Stimulated activated CD4-positive, alpha-beta T cell treated with anti-CD3 and anti-CD28 coated beads, Interleukin-12 subunit alpha, Interleukin-12 subunit beta, amount 100 ng/mL, for 4 hours (primary cell): ENCODE measurements at places on chromosomes 6 and 20.

DNA sequence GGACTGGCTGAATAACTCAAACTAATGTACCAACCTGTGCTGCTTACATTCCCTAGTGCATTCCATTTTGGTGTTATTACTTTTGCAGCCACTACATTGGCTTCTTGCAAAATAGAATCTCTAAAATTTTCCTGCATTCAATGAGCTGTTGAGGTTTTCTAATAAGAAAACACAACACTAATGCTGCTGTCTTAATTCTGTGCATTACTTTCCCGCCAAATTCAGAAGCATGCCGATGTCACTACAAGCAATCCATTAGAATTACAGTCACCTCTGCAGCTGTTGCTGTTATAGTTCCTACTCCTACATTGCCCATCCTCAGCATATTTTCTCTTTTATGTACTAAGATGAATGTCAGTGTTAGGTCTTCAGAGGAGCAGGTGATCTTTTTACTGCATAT is 359.5 kb downstream of the HACE1 start:
- DNase-seq = no peak

GRCh38 chr6:28982476-28983266 is 22.4 kb downstream of the ZNF311 start:
- no peak for DNase-seq

DNA sequence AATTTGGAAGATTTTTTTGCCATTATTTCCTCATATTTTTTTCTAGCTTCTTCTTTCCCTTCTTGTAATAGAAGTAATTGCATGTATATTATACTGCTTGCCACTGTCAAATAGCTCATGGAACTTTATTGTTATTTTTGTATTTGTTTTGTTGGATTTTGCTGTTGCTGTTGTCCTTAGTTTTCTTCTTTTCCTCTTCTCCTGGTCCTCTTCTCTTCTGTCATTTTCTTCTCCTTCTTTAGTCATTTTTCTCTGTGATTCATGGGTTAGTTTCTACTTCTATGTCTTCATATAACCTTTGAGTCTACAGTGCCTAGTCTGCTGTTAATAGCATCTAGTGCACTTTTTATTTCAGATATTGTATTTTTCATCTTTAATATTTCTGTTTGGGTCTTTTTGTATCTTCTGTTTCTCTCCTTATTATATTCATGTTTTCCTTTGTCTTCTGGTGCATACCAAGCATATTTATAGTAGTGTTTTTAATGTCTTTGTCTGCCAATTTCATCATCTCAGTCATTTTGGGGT is 226.2 kb downstream of the HIVEP2 start:
- no peak for DNase-seq

GRCh38 chr6:143213859-143214376 is 153.2 kb downstream of the AIG1 start:
- DNase-seq = no peak

DNA sequence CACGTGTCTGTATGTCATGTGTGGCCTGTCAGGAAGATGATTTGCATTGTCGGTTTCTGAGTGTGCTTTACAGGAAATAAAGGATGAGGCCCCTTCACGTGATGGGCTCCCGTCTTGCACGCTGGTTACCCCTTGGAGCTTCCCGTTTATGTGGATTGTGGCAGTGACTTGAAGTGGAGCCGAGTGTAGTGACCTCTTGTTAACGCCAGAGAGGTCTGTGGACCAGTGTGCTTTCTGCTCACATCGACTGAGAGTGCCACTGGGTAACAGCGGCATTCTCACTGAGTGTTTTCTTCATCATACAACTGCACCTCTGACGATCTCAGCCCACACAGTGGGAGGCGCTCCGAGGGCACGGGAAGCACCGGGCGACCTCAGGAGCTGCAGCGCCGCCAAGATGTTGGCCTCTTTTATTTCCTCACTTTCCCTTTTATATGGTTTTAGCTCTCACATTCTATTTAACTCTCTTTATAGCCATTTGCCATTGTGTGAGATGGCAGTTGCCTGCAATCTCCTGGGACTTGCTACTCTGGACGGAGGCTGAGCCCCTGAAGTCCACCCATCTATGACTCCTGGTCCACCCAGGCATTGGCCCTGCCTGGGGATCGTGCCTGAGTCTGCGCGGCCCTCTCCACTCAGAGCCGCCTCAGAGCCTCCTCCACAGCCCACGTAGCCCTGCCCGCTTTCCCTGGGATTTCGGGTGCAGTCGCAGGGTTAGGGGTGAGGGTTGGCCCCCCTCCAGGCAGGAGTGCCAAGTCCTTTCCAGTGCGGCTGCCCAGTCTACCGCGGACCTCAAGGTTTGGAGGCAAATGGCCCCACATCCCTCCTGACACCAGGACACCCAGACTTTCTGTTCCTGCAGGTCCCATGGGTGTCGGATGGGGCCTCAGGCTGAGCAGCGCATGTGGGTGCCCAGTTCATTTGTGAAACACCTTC is 238.9 kb downstream of the ERMARD start:
- DNase-seq = peak; percentile 45

GRCh38 chr6:167789358-167789757 is 37.4 kb upstream of the AFDN start:
- no peak for DNase-seq

- DNase-seq = no peak
These were observed 18.1 kb downstream of the PLEKHG1 start for GRCh38 chr6:150617496-150618460.
